M059J (cell line): ENCODE measurements at places on chromosomes 5 and 9.
A peak's percentile ranks its signal among the peaks of the same experiment; 100 is the strongest.

GRCh38 chr9:82706786-82707185 lies 356.2 kb downstream of the RASEF start:
- peak; percentile 8 for DNase-seq

- peak; percentile 53 for DNase-seq
Measured at GRCh38 chr9:88433583-88434255, 45.5 kb downstream of the SPIN1 start.

- no peak for DNase-seq
Measured at GRCh38 chr5:178796165-178796945, 63.4 kb upstream of the ZNF354B start.

- peak; percentile 74 for DNase-seq
Measured at GRCh38 chr9:127166651-127167524, 44.5 kb upstream of the ANGPTL2 start.

DNA sequence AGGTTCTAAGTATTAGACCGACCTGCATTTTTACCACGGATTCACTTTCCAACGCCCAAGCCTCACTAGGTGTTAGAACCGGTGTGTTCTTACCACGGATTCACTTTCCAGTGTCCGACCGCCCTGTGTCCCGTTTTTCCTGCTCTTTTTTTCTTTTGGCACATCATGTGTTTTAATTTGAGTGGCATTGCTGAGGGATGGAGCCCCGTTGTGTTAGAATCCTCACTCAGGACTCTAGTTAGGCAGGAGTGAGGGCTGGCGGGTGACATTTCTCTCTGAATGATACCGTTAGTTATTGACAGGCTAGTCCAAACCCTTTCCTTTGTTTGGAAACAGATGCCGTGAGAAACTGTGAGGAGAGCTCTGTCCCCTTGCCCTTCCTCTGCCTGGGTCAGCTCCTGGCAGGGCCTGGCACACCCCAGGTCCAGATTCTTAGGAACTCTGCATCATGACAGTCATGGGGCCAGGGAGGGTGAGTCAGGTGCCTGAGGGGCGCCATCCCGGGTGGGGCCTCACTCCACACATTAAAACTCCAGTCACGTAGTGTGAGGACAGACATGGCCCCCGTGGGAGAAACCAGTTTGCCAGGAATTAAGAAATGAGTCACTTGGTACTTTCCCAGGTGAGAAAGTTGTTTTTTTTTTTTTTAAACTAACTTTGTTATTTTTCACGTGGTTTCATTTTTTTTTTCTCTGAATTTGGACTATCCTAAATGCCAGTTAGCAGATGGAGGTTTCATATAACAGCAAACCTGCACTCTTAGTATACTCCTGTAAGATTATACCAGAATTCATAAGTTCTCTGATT lies 15.8 kb downstream of the EXOC3 start:
- DNase-seq: peak; percentile 93

- no peak for DNase-seq
Measured at GRCh38 chr5:53948598-53948997, 361.8 kb downstream of the ARL15 start.

- no peak for DNase-seq
Measured at GRCh38 chr5:81230416-81230815, 2.7 kb upstream of the CKMT2 start.

GRCh38 chr5:57504357-57504756 lies 21.7 kb upstream of the ACTBL2 start:
- peak; percentile 45 for DNase-seq

DNA sequence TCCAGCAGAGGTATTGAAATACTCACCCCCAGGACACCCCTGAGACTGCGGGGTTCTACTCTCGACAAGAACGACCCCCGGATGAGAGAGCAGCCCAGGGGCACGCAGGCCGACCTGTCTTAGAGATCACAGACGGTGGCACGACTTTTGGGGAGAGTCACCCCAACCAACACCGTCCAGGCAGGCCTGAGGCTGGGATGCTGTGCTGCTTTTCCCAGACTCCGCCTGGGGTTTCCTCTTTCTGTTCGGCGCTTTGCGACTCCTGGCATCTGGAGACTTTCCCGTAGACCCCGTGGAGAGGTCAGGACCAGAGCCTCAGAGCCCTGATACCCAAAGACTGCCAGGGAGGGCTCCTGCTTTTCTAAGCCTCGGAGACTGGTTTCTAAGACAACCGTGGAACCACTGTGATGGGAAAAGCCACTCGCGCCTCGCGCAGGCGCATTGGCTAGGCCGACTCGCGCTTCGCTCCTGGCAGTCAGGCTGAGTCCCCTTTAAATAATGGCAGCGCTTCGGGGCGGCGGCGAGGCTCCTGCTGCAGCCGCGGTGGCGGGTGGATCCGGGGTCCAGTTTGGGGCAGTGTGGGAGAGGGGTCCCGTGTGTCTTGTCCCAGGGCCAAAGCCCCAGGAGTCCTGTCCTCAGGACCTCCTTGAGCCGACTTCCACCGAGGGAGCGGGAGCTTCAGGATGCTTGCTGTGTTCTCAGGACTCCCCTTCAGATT lies 484.0 kb downstream of the SPATA31A7 start:
- no peak for DNase-seq

GRCh38 chr9:27209034-27209433 lies 87.9 kb downstream of the EQTN start:
- DNase-seq: no peak

DNA sequence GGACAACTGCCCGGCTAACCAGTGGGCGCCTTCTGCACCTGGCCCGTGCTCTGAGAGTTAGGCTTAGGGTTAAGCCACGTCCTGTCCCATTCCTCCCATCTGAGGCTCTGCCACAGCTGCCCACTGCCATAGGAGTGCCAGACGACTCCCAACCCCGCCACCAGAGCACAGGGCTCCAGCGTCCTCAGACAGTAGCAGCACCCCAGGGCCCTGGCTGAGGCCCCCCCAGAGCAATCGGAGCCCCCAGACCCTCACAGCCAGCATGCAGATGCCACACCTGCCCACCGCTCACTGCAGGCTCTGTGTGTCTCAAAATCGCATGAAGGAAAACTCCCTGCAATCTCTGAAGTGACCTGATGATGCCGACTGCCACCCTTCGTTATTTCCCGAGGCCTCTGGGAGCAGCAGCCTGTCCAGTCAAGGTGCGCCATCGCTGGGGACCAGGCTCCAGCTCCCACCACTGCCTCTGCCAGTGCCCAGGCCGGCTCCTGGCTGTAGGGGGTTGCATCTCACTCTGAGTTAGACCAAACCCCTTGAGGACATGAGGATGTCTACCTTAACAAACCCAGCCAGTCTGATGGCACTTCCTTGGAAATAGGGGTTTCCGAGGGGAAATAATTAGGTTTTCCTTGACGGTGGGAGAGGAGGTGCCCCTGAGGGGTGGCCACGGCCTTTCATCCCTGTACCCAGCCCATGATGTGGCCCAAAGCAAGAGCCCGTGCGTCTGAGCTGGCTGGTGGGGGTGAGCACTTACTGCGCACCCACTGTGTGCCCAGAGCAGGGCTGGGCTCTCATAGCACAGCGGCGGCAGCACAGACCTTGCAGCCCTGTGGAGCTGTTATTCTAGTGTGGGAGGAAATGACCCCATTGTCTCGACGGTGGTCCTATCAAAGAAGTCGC lies 58.0 kb upstream of the RNF130 start:
- no peak for DNase-seq

DNA sequence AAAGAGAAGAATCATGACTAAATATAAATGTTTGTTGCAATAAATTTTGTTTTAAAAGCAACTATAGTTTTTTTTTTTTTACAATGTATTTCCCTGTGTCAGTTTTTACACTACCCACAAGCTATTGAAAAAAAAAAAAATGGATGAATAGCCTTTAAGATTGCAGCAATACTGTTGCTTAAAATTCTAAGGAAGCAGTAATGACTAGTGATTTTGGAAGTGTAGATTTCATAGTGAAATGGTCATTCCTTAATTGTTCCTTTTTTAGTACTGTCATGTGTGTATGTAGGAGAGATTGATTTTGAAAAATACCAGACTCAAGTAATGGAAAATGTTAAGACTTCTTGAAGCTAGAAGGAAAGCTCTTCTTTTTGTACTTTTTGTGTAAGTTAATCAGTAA lies 53.1 kb downstream of the NDUFS4 start:
- DNase-seq: no peak

DNA sequence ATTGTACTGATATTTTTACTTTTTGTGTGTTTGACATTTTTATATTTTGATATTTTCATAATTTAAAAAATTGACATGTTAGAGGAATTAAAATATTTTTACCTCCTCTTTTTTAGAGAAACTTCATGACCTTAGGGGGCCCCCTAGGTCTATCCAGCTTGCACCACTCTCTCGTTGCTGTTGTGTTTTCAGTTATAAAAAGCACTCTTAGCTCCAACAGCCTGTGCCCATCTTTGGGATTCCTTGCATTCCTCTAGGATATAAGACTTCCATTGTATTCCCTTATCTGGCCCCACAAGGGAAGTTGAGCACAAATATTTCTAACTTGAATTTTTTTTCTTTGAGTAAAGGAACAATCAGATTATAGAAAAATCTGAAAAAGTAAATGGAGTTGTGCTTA lies 245.3 kb downstream of the SH3GL2 start:
- DNase-seq: no peak

DNA sequence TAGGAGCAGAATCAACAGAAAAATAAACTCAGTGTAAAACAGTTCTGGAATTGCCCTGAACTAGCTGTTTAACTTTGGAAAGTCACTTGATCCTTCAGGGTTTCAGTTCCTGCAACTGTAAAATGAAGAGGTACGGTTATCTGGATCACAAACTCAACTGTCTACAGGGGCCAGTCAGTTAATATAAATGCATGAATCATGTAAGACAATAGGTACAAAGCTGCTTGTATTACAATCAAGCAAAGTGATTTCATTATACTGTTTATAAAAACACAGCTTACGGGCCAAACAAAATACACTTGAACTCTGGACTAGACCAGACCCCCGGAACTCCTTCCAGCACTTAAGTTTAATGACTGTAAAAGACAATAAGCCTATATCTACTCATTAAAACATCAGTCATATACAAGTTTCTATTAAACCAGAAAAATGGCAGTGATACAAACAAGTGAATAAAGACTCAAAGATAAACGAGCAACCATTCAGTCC lies 73.0 kb downstream of the MRPS27 start:
- DNase-seq: peak; percentile 76

DNA sequence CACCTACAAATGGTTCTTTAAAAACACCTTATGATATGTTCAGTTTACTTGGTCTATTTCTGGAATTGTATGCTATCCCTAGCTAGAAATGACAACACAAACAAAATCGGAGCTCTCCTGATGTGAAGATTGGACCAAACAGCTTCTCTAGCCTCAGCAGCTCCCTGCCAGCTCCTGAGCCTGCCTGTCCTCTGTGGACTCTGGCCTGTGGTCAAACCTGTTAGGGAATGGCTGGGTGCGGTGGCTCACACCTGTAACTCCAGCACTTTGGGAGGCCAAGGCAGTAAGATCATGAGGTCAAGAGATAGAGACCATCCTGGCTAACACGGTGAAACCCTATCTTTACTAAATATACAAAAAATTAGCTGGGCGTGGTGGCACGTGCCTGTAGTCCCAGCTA lies 195.3 kb downstream of the GAS1 start:
- DNase-seq: no peak

DNA sequence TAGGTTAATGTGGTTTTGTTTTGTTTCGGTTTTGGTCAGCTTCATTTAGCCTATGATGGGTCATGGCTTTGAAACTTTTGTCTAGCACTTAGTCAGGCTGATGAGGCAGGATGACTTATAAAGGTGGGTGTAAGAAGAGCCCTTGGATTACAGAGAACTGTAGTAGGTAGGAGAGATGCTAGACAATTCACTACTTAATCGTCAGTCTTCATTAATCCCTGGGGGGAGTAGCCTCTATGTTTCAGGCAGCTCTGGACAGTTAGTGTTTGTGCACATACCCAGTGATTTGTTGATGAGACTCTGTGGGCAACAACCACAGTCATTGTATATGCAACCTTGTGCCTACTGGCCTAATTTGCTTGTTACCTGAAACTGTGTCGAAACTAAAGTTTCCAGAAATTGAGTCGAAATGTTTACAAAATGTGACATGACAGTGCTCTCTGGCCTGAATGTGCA lies 113.3 kb downstream of the MTREX start:
- peak; percentile 63 for DNase-seq

DNA sequence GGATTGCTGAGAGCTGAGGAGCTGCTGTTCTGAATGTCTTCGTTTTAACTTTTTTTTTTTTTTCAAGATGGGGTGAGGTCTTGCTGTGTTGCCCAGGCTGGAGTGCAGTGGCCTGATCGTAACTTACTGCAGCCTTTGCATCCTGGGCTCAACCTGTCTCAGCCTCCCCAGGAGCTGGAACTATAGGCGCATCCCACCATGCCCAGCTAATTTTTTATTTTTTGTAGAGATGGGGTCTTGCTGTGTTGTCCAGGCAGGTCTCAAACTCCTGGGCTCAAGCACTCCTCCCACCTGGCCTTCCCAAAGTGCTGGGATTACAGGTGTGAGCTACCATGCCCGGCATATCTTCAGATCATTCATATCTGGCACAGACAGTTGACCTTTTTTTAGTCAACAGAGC lies 46.5 kb downstream of the TRIO start:
- DNase-seq: no peak

GRCh38 chr5:177493795-177494345 lies 3.5 kb downstream of the PDLIM7 start:
- no peak for DNase-seq

- DNase-seq: no peak
Measured at GRCh38 chr5:170149206-170149515, 43.5 kb downstream of the FOXI1 start.

- DNase-seq: peak; percentile 1
Measured at GRCh38 chr9:106376689-106377088, 486.3 kb upstream of the ZNF462 start.
